NK-92 treated with Interleukin-12 subunit alpha and Interleukin-12 subunit beta, amount 100 ng/mL, for 24 hours (cell line): ENCODE measurements at places on chromosomes 5 and 9.

- DNase-seq: no peak
These were observed 31.9 kb upstream of the ZNF354A start for GRCh38 chr5:178762391-178762790.

GRCh38 chr5:180154821-180155364 is 54.1 kb downstream of the RASGEF1C start:
- DNase-seq: no peak

GRCh38 chr9:85743275-85744128 is 1.7 kb upstream of the AGTPBP1 start:
- no peak for DNase-seq

GRCh38 chr5:68739752-68740151 is 354.1 kb upstream of the SLC30A5 start:
- DNase-seq: peak; percentile 3

DNA sequence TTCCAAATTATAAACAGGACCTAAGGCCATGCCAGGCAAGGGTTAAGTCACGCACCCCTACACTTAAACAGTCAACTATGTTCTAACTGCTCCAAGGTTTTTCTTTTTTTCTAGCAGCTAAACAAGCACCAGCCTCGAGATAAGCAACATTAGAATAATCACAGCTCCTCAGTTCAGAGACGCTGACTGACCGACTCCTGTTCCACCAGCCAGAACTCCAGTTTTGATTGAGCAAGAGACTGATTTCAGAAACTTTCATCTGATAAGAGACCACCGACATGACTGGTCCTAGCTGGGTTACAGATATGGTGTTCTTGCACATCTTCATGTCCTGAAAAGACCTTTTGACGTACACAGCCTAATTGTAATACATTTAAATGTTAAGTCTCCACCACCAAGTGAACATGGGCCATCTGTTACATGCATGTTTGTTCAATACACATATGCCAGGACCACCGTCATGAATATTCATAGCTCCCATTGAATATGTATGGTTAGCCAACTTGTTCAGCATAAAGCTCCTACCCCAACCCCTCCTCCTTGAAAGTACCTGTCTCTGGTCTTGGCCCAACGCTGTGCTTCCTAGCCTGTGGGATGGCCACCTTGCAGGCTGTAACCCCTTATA is 23.7 kb upstream of the OTULINL start:
- no peak for DNase-seq
